Left lung (tissue), 14 donors: ENCODE measurements at places on chromosomes 5 and 9. TPM values are rescaled to one million over a fixed set of nuclear protein-coding genes. Genes with fewer than 3 reads are reported as not detected.
A peak's percentile ranks its signal among the peaks of the same experiment; 100 is the strongest.

SOX30 gene
- not detected for total RNA-seq

OTULINL gene
- total RNA-seq = 33.5 TPM

SLC36A3 gene
- not detected for total RNA-seq

FOXD4L4 gene
- total RNA-seq = 0.50 TPM

LCN9 gene
- not detected for total RNA-seq

PCDHB13 gene
- total RNA-seq = 1.8 TPM

TGFBR1 gene
- total RNA-seq = 74.1 TPM

PRELID2 gene
- total RNA-seq = 5.2 TPM

- no peak for DNase-seq
- peaks cover 19% of the 10 kb centered on the region for H3K27me3 ChIP-seq
- H3K4me1 ChIP-seq = no peaks in the 10 kb centered on the region
Measured at GRCh38 chr5:135514116-135514515, 21.6 kb downstream of the NEUROG1 start.

GRCh38 chr5:1494780-1495524 lies 28.8 kb downstream of the LPCAT1 start:
- H3K36me3 ChIP-seq = no peaks in the 10 kb centered on the region
- H3K4me1 ChIP-seq = no peaks in the 10 kb centered on the region
- DNase-seq = peak; percentile 74

DNA sequence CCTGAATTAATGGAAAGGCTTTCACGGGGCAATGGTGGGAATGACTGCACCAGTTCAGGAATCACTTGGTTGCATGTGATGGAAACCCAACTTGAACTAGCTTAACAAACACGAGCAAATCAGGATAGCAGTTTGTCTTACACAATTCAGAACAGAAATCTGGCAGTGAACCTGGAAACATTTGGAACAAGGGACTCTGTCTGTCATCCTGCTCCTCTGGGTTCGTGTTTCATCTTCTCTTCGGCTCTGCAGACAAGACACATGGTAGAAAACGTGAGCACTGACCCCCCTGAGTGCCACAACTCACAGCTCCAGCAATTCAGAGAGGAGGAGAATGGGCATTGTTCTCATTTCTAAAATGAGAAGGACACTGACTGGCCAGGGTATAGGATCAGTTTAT lies 218.1 kb upstream of the NREP start:
- H3K27me3 ChIP-seq = no peaks in the 10 kb centered on the region
- H3K27ac ChIP-seq = no peak overlapping the region

DNA sequence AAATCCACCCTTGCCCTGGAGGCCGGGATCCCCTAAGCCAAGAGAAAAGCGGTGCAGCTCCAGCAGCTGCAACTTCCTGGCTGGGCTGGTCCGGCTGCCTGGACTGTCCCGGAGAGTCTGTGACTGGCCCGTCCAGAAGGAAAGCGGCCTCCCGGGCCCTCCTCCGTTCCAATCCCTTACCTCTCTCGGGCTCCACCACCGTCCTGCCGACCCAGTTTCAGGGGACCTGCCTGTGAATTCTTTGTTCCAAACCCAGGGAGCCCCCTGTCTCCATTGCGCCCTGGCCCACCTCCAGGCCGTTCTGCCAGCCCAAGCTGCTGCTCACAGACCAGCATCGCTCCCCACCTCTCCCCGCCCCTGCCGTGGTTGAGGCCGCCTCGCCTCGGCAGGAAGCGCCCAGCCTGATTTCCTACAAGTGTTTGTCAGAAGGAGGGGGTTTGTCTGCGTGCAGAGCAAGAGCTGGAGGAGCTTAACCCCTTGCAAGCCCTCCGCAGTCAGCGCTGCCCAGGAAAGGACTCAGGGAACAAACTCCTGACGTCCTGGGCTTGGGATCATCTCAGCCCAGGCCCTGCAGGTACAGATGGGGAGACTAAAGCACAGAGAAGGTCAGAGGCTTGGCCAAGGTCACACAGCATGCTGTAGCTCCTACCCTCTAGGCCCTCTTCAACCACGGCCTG lies at the start of gene AKNA:
Gene AKNA, minus strand, starts transcription at position 303 of the 677 bp plus-strand sequence. CDS start 6,649 bp downstream, outside the sequence.
- peaks cover 98% of the 10 kb centered on the region for H3K4me1 ChIP-seq
- H3K4me3 ChIP-seq = peak within 1 kb of the TSS; percentile 69
- H3K36me3 ChIP-seq = no peaks in the 10 kb centered on the region
- peak; percentile 88 for DNase-seq
- H3K27me3 ChIP-seq = no peaks in the 10 kb centered on the region

DNA sequence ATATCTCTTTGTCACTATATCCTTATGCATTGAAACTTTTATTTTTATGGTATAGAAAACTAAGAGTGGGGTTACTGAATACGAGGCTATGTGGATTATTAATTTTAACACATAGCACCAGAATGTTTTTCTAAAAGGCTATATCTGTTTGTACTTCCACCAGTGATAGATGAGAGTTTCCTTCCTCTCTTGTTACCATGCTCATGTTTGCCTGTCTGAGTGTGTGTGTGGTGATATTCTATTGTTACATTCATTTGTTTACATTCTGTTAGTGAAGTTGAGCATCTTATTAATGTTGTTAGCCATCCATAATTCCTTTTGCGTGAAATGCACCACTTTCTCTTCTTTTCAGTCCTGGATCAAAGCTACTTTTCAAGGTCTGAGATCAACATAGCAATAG lies 54.1 kb upstream of the ALDH1A1 start:
- H3K27ac ChIP-seq = no peak overlapping the region
- no peak for DNase-seq
- H3K4me3 ChIP-seq = no peak overlapping the region
- no peaks in the 10 kb centered on the region for H3K4me1 ChIP-seq
- no peaks in the 10 kb centered on the region for H3K36me3 ChIP-seq

DNA sequence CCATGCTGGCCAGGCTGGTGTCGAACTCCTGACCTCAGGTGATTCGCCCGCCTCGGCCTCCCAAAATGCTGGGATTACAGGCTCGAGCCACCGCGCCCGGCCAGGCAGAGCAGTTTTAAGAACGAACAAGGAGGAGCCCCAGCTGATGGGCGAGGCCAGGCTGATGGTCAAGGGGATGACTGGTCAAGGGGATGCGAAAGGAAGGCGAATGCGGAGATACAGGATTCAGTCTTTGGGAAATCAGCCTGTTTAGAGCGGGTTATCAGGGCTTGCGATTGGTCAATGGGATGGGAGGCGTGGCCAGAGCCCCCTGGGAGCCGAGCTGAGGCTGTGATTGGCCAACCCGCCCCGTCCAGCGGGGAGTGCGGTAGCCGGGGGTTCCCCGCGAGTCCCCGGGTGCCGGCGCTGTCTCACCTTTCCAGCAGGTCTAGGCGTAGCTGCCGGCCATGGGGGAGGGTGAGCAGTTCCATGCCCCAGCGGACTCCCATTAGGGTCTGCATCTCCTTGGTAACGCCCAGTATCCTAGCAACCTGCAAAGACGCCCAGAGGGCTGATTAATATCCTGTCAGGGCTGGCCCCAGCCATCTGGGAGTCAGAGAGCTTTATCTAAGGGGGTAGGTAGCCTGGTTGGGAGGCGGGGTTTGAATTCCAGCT lies 7.5 kb upstream of the TOR2A start:
- peaks cover 33% of the 10 kb centered on the region for H3K4me1 ChIP-seq
- H3K4me3 ChIP-seq = no peak overlapping the region
- no peak for DNase-seq
- peaks cover 99% of the 10 kb centered on the region for H3K36me3 ChIP-seq
- no peaks in the 10 kb centered on the region for H3K27me3 ChIP-seq

- no peak for DNase-seq
- no peaks in the 10 kb centered on the region for H3K27me3 ChIP-seq
- no peaks in the 10 kb centered on the region for H3K36me3 ChIP-seq
- no peak overlapping the region for H3K4me3 ChIP-seq
Measured at GRCh38 chr5:169423580-169424278, 122.8 kb upstream of the SLIT3 start.

- no peaks in the 10 kb centered on the region for H3K27me3 ChIP-seq
- DNase-seq = no peak
- peak overlapping the region; percentile 93 for H3K27ac ChIP-seq
Measured at GRCh38 chr5:141605523-141606277, 13.1 kb downstream of the DIAPH1 start.

GRCh38 chr5:169164481-169164925 lies 136.4 kb downstream of the SLIT3 start:
- H3K27ac ChIP-seq = no peak overlapping the region
- H3K27me3 ChIP-seq = no peaks in the 10 kb centered on the region
- H3K36me3 ChIP-seq = no peaks in the 10 kb centered on the region
- no peak overlapping the region for H3K4me3 ChIP-seq

DNA sequence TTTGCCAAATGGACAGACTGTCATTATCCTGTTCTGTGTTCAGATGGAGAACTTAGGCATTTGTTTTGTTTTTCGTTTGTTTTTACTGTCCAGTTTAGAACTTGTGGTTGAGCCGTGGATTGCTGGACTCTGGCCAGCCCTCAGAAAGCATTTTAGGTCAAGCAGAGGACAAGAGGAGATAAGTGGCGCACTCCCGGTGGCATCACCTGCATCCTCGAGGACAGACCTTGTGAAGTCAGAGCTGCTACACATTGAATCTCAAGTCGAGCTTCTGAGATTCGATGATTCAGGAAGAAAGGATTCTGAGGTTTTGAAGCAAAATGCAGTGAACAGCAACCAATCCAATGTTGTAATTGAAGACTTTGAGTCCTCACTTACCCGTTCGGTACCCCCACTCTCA lies 8.9 kb downstream of the MTRR start:
- peaks cover 74% of the 10 kb centered on the region for H3K4me1 ChIP-seq
- no peaks in the 10 kb centered on the region for H3K27me3 ChIP-seq
- no peak overlapping the region for H3K4me3 ChIP-seq
- DNase-seq = no peak
- H3K36me3 ChIP-seq = peaks cover 3% of the 10 kb centered on the region
- H3K27ac ChIP-seq = peak overlapping the region; percentile 75

GRCh38 chr5:111742177-111742994 lies 14.6 kb downstream of the NREP start:
- no peaks in the 10 kb centered on the region for H3K36me3 ChIP-seq
- DNase-seq = no peak
- H3K4me1 ChIP-seq = peaks cover 11% of the 10 kb centered on the region
- no peak overlapping the region for H3K4me3 ChIP-seq
- H3K27ac ChIP-seq = peak overlapping the region; percentile 7
- no peaks in the 10 kb centered on the region for H3K27me3 ChIP-seq

GRCh38 chr9:137797206-137798120 lies 80.1 kb upstream of the CACNA1B start:
- no peaks in the 10 kb centered on the region for H3K27me3 ChIP-seq
- no peaks in the 10 kb centered on the region for H3K36me3 ChIP-seq
- H3K27ac ChIP-seq = no peak overlapping the region
- H3K4me1 ChIP-seq = no peaks in the 10 kb centered on the region
- no peak for DNase-seq

DNA sequence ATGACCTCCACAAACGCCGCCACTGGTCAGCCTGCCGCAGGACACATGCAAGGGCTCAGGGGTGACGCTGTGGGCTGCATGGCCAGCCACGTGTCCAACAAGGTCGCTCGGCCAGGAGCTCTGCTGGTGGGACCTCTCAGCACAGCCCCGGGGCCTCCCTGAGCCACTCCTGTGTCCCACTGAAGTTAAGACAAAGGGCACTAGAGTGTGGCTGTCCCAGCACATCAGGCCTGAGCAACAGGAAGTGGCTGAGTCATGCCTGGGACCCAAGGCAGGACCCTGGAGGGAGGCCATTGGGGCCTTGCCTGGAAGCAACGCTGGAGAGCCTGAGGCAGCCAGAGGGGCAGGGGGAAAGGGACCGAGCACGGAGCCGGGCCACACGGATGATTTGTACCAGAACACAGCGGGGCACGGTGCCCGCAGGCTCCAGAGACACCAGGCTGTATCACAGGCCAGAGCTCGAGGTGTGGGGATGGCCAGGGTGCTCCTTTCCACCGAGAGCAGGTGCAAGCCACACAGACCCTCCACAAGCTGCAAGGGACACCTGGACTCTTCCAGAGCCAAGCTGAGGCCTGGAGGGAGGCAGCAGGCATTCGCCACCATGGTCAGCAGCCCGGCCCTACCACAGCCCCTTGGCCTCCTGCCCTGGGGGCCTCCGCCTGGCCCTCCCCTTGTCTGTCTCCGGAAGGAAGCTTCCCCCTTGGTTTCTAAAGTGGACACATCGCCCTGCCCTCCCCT lies 6.5 kb upstream of the TMEM210 start:
- no peaks in the 10 kb centered on the region for H3K4me1 ChIP-seq
- H3K4me3 ChIP-seq = no peak overlapping the region
- H3K27me3 ChIP-seq = no peaks in the 10 kb centered on the region
- no peak for DNase-seq

DNA sequence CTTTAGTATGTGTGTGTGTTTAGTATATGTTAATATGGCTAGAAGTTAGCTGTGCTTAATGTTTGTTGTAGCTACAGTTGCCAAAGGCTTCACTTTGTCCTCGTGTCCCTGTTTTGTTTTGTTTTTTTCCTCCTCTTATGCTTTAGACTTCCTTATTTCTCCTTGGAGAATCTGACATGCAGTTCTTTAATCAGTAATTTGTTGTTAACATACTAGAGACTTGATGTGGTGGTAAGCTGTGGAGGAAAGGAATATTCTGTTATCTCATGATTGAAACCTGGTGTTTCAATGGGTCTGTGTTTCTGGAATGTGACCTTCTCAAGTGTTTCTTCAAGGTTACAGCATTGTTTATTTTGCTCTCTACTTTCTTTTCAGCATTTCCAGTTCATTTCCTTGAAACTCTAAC lies 515.6 kb upstream of the ST8SIA4 start:
- no peak overlapping the region for H3K4me3 ChIP-seq
- no peak for DNase-seq
- H3K27ac ChIP-seq = peak overlapping the region; percentile 80
- H3K36me3 ChIP-seq = no peaks in the 10 kb centered on the region
- H3K27me3 ChIP-seq = no peaks in the 10 kb centered on the region
- H3K4me1 ChIP-seq = no peaks in the 10 kb centered on the region

DNA sequence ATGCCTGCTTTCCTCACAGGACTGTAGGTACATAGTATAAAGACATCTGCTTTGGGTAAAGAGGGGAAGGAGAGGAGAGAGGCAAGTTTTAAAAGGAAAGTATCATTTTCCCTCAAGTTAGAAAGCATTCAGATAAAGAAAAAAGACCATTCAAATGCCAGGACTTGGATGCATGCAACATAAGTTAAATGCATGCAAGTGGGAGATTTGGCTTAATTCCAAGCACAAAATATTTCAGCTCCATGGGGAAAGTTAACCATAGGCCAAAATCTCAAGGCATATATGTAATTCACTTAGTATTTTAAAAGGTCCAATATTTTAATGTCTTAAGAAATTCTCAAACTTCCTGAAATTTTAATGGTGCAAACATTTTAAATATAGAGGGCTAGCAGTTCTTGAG lies 36.4 kb downstream of the POU5F2 start:
- H3K27ac ChIP-seq = no peak overlapping the region
- no peaks in the 10 kb centered on the region for H3K36me3 ChIP-seq
- H3K4me3 ChIP-seq = no peak overlapping the region

- H3K27ac ChIP-seq = no peak overlapping the region
- no peaks in the 10 kb centered on the region for H3K36me3 ChIP-seq
- peak; percentile 84 for DNase-seq
- H3K27me3 ChIP-seq = no peaks in the 10 kb centered on the region
Measured at GRCh38 chr9:36436909-36437308, 36.8 kb upstream of the RNF38 start.

- no peak overlapping the region for H3K4me3 ChIP-seq
- H3K27ac ChIP-seq = no peak overlapping the region
- H3K27me3 ChIP-seq = no peaks in the 10 kb centered on the region
Measured at GRCh38 chr9:23962101-23962500, 136.1 kb upstream of the ELAVL2 start.
